DMS53 (cell line): ENCODE measurements at places on chromosomes 3 and 15.

GRCh38 chr3:172286548-172287148 is 161.6 kb downstream of the GHSR start:
- DNase-seq, result no peak

DNA sequence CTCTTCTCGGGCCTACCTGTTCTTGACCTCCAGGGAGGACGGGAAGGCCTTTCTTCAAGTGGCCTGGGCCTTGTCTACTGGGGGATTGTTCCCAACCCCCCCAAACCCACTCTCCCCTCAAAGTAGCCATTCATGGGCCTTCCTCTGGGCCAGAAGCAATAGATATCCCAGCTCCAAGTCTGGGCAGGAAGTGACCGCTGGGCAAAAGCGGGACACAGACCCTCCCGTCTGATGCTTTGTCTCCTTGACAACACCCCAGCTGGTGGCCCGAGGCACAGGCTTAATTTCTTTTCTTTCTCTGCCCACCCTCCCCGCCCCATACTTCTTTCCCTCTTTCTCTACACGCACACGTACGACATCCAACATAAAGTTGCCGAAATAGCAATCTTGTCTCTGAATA is 41.4 kb upstream of the FEZF2 start:
- no peak for DNase-seq

DNA sequence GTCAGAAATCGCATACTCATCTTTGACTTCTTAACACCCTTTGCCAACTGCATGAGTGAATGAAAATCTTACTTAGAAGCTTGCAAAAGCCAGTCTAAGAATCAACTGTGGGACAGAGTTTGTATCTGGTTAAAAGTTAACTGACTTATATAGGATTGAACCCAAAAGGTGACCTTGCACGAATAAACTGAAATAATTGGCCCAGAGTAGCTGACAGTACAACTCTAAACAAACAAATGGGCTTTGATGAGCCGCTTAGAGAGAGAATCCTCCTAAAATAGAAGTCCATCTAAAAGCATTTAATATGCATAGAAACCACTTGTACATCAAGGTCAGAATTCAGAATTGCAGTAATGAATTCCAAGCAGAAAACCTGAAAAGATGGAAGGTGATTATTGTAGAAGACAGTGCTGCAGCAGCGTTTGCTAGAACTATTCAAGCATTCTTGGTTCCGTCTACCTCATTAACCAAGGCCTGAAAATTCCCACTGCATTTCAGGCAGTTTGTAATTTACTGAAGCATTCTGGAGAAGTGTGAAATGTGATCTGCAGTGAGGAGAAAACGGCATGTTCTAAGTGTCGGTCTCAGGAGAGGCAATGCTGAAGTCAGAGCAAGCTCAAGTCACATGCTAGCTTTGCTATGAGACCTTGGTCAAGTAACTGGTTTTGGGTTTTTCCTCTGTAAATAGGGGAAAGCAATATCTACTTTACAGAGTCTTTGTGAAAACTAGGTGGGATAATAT is 103.7 kb downstream of the CADPS start:
- DNase-seq, result no peak

GRCh38 chr3:55556619-55557537 is 69.8 kb upstream of the WNT5A start:
- DNase-seq, result no peak

- DNase-seq, result no peak
Observed at GRCh38 chr3:31878231-31878838, 102.7 kb downstream of the OSBPL10 start.

DNA sequence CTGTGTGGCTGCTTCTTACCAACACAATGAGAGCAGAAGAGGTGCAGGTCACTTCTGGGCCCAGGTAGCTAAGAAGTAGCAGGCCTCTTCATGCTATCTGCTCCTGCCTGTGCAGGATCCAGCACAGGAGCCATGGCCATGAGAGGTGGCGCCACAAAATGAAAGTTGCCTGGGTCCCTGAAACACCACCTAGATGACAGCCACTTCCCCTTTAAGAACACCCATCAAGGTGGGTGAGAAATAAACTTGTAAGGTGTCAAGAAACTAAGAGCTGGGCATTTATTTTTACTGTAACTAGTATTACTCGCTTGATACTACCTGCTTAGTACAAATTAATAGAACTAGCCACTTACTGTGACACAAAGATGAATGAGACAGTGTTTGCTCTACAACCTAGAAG is 484.6 kb upstream of the TBL1XR1 start:
- DNase-seq, result no peak

GRCh38 chr3:135081856-135082434 is 286.9 kb downstream of the EPHB1 start:
- DNase-seq, result no peak

- DNase-seq, result no peak
Observed at GRCh38 chr3:170760174-170760526, 109.8 kb downstream of the RPL22L1 start.

DNA sequence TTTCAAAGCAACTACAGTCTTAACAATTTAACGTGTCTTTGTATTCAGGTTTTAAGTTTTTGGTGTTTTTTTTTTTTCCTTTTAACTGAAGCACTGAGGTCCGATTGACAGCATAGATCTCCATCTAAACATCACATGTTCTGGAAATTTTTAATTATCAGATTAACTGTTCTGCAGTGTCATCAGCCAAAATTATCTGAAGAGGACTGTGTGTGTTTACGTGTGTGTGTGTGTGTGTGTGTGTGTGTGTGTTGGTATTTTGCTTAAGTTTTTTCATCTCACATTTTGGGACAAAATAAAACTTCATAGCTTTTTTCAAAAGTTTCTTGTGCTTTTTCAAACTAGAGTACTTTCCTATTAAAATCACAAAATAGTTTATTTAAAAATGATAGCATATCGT is 1.8 kb downstream of the PIK3CA start:
- DNase-seq, result no peak

- no peak for DNase-seq
Observed at GRCh38 chr3:113979916-113980315, 32.1 kb downstream of the ZDHHC23 start.

GRCh38 chr15:68783226-68784058 is 37.3 kb downstream of the ANP32A start:
- peak; percentile 69 for DNase-seq

GRCh38 chr3:24177201-24177600 is 232.1 kb downstream of the NR1D2 start:
- DNase-seq, result no peak

DNA sequence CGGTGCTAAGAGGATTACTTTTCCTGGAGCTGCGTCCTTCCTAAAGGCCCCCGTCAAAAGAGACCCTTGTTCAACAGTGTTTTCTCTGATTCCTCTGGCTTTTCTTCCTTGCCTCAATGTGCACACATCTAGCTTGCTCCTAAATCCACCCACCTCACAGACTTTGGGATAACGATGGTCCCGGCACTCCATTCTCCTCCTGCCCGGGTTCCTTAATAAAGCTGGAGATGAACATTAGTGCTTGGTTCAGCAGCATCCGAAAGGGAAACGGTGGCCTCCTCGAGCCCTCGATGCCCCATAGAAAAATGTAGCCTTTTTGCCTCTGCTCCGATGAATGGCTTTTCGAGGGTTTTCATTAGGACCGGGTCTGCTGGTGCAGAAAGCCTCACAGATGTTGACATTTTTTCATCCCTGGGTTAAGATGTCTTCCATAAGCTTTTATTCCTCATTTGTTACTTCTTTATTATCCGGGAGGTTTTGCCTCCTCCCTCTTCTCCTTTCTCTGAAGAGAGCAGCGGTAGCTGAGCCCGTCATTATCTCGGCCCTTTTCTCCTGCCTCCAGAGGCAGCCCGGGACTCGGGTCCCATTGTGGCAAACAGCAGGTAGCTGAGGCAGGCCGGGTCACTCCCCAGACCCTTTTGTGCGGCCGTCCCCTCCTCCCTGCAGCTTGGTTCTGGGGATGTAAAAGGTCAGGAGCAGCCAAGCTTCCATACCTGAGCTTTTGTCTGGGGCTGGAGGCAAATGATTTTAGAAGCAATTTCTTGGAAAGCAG is 64.6 kb downstream of the CPN2 start:
- DNase-seq, result no peak

DNA sequence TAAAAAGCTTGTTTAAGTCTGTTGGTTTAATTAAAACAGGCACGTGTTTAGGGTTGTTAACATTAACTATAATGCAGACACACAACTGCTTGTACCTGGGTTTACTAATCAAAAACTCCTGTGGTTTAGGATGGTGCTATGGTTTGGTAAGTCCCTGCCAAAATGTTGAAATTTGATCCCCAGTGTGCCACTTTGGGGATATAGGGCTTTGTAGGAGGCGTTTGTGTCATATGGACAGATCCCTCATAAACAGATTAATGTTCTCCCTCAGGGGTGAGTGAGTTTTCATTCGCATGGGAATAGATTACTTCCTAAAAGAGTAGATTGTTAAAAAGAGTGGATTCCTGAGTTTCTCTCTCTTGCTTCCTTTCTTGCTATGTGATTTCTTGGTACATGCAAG is 18.7 kb upstream of the GK5 start:
- no peak for DNase-seq
